ENCODE measurements at places on chromosomes 12 and 14.
A peak's percentile ranks its signal among the peaks of the same experiment; 100 is the strongest.

DNA sequence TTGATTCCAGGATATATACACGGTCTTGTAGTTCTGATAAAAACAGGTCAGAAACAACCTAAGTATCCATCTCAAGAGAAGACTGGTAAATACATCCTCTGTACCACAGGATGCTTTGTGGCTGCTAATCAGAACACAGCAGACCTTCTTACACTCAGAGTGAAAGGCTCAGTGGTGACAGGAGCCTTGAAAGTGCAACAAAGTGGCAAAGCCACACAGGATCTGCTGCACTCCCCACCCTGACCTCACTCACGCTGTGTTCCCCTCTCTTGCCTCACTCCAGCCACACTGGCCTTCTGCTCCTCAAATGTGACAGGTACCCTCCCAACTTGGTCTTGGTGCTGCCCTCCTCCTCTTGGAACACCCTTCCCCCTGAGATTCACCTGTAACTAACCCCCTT, 98.1 kb upstream of the GRIP1 start:
- no peak for DNase-seq

DNA sequence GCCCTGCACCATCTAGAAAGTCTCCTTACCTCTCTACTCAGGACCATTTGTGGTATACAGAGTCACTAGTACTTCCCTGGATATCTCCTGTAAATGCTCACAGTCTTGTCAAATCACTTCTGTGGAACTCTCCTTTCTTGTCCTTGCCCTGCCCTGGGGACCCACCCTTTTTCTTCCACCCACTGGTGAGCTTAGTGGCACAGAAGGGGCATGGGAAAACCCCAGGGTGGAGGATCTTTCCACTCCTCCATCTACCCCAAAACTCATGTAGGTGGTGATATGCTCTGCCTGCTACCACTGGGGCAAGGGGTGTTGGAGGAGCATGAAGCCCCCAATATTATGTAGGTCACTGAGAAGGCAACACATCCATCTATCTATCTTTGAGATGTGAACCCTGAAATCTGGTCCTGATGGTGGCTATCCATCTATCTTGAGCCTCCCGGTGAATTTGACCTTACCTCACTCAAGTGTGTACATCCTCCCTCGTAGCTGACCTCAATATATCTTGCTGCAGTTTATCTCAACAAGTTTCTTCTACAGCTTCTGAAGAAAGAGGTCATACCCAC, 943 bp downstream of the TESPA1 start:
- DNase-seq: no peak

- no peak for DNase-seq
These were observed 9.8 kb downstream of the EXOC3L4 start for GRCh38 chr14:103104389-103104653.

GRCh38 chr14:100341301-100342031, 18.3 kb downstream of the SLC25A47 start:
- peak; percentile 41 for DNase-seq

DNA sequence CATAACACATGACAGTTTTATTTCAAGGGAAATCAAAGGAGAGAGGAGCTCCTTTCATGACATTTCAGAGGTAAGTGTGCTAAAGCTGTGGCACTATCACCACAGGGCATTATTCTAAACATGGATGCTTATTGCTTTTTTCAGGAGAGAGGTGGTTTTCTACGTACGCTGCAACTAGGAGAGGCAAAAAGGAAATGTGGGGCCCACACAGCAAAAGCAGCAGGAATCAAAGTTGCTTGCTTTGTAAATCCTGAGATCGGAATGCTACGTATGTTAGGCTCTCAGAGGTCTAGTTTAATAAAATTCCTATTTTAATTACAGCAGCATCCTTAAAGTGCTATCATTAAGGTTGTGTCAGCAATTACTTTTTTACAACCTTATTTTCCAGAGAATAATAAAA, 55.0 kb upstream of the GRIP1 start:
- DNase-seq: no peak

DNA sequence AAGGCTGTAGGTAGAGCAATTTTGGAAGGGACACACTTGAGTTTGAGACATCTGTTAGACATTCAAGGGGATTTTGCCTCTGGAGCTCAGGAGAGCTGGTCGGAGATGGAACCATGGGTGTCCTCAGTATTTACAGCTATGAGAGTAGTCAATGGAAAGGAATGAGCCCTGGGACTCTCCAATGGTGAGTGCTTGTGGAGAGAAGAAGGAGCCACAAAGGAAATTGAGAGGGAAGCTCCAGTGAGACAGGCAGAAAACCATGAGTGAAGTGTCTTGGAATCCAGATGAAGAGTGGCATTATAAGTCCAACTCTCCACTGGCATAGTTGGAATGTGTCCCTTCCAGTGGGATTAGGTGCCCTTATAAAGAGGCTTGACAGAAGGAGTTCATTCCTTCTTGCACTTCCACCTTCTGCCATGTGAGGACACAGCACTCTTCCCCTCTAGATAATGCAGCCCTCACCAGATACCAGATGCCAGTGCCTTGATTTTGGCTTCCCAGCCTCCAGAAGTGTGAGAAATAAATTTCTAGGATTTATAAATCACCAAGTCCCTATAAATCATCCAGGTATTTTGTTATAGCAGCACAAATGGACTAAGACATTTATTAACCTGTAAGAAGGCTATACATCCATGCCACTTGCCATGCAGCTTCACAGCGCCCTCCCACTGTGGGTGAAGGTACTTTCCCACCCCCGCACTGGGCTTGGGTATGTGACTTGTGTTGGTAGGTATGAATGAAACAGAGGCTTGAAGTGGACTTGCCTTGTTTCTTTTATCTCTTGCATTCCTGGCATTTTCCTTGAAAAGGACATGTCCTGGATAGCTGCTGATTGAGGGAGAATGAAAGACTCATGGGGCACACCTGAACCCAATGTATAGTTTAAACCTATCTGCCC, 27.3 kb downstream of the LLPH start:
- DNase-seq: no peak

DNA sequence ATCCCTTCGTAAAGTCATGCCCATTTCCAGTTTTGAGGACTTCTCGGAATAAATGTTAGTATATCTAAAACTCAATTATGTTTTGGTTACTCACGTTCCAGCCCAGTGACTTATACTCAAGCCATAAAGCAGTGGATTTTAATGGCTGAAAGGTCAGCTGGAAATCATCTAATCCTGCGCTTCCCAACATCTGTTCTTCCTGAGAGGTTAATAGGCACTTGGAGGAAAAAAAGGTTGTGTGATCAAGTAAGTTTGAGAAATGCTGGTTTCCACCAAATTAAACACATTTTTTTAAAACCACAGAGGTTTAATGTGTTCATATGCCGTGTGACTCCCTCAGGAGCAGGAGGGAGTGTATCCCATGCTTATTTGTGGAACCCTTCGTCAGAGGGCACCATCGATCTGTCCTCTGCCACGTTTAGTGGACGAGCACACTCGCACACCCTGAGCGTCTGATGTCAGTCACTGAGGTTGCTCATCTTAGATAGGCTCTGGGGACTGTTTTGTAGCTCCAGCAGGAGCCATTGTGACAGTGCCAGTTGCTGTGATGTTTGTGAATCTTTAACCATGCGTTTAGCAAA, 41.4 kb downstream of the FBXL14 start:
- no peak for DNase-seq

- DNase-seq: peak; percentile 81
These were observed 79.0 kb downstream of the ARL6IP4 start for GRCh38 chr12:123059500-123059899.

DNA sequence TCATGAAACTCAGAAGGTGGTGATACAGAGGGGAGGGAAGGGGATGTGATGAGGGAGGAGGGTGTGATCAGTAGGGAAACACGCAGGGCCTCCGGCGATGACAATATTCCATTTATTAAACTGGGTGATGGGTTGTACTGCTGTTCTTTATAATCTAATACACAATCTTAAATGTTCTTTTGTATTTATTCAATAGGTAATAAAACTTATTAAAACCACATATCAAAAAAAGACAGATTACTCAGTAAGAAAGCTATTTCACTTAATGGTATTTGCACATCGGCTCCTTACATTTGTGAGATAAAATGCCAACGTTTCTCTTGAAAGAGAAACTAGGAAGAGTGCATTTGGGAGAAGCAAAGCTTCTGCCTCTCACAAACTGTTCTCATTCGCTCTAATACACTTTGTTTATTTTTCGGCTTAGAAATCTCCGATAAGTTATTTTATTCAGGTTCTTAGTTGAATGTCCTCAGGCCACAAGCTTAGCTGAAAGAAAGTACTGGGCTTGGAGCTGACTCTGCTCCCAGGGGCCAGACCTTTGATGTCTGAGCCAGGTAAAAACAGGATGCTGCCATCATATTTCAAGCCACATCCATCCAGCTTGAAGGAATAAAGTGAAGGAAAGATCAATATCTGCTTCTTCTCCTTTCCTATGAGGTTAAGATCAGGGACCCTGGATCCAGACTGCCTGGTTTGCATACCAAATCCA, 17.5 kb downstream of the STON2 start:
- no peak for DNase-seq

- no peak for DNase-seq
These were observed 196.1 kb upstream of the ALG10B start for GRCh38 chr12:38120438-38120837.

DNA sequence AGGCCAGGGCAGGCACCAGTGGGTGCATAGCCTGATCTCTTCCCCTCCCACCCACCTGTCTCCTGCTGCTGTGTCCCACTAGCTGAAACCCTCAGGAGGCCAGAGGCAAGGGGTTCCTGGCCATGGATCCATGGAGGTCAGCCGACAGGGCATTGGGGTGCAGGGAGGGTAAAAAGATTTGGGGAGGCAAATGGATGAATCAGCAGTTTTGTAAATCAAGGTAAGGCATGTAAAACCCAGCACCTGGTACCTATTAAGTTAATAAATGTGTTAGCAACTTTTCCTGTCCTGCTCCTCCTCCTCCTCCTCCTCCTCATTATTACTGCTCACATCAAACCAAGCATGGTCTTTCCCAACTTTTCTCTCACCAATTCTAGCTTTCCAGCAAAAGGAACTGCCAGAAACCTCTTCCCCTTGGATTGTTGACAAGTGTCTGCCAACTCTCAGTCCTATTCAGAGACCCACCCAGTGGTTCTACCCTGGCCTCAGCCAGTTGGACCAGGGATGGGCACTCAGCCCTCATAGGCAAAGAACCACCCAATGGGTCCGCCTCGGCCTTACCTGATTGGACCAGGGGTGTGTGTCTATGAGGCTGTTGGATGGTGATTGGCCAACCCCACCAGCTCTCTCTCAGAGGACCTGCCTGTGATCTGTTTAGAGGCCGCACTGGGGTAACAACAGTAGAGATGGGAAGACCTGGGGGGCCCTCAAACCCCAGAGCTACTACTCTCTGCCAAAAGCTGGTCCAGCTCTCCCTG, 155.7 kb upstream of the GSC start:
- DNase-seq: no peak

- no peak for DNase-seq
These were observed 1071.1 kb upstream of the FLRT2 start for GRCh38 chr14:84458881-84459280.

DNA sequence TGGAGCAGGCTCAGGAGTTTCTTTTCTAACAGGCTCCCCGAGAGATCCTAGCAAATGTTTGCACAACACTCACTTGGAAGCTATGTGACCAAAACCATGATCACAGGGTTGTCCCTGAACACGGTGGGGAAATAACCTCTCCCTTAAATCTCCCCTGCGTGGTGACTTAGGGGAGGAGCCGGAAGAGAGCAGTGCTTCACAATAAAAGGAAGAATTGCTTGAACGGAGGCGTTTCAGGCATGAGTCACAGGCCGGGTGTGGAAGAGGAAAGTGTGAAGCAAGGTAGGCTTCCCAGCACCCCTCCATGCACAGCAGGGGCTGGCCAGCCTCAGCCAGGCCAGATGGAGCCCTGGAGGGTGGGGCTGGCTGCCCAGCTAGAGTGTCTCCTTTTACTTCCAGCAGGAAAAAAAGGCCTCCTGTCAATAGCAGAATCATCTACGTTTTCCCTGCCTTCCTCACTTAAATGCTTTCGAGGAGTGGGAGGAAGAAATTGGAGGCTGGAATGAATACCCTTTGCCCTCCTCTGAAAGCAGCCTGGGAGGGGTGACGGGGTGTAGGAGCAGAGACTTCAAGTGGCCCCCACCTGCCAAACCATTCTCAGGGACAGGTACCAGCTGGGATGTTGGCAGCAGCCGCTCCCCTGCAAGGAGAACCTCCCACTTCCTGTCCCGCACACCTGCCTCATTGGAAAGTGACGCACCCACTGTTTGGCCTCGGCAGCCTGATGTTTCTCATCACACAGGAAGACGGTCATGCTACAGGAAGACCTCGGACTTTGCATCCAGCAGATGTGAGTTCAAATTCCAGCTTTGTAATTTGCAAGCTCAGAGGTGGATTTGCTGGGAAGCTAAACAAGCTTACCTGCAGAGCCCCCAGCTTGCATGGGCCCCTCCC, 30.1 kb upstream of the PPP2R5C start:
- peak; percentile 87 for DNase-seq

DNA sequence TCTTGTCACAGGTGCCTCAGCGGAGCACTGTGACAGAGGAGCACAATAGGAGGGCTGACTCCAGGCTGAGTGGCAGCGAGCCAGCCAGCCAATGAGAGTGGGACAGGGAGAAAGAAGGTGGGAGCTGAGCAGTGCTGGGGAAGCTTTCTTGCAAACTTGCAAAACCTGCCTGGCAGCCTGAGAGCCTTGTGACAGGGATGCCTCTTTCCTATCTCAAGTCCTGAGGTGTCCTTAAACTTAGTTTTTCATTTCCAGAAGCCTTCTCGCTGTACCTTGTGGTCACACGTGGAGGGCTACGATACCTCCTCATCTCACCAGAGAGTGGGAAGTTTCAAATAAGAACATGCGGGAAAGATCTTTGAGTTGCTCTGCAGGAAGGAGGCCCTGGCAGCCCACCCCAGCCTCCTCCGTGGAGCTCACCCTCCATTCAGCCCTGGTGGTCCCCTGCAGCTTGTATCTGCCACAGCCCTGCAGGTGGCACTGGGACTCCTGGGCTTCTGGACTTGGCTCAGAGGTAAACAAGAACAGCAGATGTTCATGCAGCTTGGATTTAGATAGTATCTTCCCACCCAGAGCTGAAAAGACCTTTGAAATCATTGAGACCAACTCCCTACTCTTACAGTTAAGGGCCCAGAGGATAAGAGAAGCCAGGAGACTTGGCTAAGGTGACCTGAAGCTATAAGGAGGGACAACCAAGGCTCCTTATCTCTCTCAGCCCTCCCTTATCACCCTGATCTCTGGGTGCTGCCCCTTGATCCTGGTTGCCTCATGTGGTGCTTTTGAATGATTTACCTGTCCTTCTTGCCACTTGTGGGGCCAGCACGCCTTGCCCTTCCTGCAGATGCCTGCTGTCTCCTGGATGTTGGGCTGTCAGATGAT, 153.5 kb upstream of the MAX start:
- peak; percentile 95 for DNase-seq

DNA sequence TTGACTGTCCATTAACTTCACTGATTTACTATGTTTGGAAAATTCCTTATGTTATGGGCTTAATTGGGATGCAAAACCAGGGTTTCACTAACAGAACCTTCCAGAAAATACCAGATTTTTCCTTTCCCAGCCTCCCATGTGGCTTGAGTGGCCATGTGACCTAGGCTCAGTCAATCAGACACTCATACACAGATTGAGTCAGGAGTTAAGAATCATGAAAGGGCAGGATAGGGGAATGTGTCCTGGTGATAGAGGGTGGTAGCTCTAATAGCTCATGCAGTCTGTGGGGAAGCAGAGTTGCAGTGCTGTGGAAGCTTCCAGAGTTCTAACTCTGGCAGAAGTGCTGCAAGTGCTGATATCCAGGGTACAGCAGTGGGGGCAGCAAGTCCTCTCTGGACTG, 134.1 kb upstream of the IFNG-AS1 start:
- DNase-seq: no peak

All from NCI-H510A treated with DMSO at 0.1 percent for 48 hours (cell line).